ENCODE measurements at places on chromosomes 13 and 19.

DNA sequence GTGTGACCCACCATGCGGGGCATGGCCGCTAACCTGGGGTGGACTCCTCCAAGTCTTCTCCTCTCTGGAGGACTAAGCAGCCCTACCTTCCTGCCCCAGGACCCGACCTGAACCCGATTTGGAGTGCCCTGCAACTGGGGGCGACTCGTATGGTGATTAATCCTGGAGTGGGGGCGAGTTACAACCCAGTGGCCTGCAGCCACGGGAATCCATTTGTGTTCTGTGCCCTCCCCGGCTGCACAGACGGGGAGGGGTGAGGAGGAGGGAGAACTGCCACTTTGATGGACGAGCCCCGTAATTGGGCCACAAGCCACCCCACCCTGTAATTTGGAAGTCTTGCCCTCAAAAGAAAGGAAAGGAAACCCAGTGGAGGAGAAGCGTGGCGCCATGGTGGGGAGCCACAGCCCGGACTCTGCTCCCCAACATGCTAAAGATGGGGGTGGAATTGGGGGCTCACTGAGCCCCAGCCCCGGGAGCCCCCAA, 18.0 kb downstream of the PRR36 start:
- no peak for DNase-seq

DNA sequence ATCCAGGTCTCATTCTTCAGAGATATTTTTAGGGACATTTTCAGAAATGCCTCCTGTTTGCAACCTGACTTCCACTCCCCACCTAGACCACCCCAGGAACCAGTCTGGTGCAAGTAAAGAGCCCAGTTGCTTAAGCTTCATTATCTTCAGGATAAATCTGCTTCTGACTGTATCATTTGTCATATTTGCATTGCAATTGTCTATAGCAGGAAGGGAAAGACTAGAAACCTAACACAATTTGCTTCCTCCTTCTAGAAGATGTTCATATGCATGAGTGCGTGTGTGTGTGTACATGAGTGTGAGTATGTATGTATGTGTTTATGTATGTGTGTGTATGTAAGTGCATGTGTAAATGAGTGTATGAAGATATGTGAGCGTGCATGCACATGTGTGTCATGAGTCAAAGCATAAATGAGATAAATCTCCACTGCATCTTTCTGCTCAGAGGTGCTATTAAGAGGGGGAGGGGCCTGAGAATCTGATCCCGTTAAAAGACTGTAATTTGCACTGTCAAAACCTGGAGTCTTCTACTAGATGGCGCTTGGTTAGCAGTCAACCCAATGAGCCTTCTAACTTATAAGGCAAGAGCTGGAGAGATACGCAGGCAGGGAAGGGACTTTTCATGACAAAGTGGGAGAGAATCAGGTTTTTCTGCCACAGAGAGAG, 178.8 kb upstream of the KL start:
- no peak for DNase-seq

DNA sequence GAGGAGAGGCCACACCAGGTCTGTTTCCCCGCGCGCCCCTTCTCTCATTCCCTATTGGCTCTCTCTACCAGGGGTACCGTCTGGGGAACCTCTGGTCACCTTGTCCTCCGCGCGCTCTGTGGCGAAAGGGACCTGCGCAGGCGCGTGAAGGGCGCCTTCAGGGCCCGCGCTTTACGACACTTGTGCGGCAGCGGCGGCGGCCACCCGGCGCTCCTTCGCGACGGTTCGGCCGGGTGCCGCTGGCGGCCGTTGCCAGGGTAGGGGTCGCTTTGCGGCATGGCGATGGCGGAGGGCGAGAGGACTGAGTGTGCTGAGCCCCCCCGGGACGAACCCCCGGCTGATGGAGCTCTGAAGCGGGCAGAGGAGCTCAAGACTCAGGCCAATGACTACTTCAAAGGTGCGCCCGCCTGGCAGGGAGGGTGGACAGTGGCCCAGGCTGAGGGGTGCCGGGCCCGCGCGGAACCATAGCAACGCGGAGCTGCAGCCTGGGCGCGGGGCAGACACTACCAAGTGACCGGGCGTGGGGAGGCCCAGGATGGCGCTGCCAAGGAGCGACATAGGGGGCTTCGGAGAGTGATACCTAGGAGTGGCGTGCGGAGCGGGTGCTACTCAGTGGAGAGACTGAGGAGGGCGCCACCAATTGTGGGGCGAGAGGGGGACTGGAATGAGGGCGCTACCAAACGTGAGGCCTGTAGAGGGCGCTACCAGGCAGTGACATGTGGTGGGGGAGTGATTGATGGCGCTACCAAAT, at the start of gene PPP5C:
Gene PPP5C, plus strand, starts transcription at position 267 of the 751 bp plus-strand sequence. Its CDS starts 10 bp downstream, at position 277.
- DNase-seq: peak; percentile 90

GRCh38 chr13:73142071-73142470, 83.3 kb downstream of the KLF5 start:
- no peak for DNase-seq

Data from stimulated activated CD4-positive, alpha-beta T cell treated with anti-CD3 and anti-CD28 coated beads, Interleukin-2, amount 100 ng/mL, for 48 hours (primary cell).